Stimulated activated CD8-positive, alpha-beta memory T cell treated with anti-CD3 and anti-CD28 coated beads, Interleukin-2, amount 100 ng/mL, for 48 hours (primary cell): ENCODE measurements at places on chromosomes 3 and 15.

- DNase-seq: no peak
Observed at GRCh38 chr3:3560591-3561311, 238.5 kb upstream of the LRRN1 start.

DNA sequence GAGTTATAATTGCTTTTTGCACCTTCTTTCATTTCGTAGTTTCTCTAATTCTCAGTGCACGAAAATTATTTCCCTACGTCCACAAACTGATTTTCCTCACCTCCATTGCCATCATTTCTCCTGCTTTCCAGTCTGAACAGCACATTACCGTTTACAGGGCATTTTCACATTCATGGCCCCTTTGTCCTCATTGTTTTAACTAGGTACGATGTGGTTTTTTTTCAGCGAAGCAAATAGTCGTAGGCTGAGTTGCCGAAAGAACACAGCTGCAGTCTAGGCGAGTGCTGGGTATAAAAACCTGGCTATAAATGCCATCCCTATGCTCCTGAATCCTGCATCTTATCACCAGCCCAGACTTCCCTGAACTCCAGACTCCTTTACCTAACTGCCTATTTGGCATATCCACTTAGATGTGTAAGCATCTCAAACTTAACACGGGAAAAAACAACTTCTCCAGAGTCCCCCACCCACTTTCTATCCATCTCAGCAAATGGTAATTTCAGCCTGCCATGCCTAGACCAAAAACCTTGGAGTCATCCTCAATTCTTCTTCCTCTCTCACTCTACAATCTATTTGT lies 691 bp upstream of the FSIP1 start:
- no peak for DNase-seq

DNA sequence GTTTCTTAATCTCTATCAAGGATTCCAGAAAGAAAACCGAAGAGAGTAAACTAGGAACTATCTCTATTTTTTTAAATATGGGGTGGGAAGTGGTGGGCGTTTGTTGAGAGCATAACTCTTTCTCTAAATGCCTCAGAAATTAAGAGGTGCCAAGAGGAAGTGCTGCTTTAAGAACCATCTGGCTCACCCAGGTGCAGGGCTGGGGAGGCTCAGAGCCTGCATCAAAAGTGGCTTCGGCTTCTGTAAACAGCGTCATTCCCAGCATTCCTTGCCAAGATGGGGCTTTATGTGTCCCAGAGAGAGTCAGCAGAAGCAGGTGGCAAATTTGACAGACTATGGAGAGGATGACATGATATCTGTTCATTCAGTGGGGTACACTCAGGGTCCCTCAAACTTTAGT lies 123.3 kb upstream of the BFSP2 start:
- no peak for DNase-seq

- no peak for DNase-seq
Observed at GRCh38 chr3:147424581-147425387, 15.6 kb downstream of the ZIC1 start.

DNA sequence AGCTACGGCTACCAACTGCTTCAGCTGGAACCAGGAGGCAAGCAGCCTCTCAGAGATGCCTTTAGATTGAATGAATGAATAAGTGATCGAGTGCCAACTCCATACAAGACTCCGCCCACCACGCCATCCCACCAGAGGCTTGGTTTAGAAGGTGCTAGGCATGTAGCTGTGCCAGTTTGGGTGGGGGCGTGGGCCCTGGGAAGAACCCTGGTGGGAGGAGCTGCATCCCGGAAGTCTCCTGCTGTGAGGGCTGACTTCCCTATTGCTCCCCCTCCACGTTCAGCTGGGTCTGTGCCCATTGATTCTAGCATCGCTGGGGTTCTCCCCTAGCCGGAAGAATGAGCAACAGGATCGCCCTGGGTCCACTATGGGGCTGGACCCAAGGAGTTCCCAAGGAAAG lies 20.9 kb downstream of the LINGO1 start:
- no peak for DNase-seq

DNA sequence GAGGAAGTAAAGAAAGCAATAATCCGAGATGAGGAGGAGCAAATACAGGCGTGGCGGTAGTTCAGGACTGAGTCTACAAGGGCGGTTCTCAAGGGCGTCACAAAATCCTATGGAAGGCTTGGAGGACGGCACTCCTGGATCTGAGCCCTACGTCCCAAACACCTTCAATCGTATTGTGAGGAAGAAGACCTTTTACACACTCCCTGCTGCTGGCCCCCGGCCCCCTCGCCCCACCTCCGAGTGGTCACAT lies 747 bp downstream of the PLD1 start:
- DNase-seq: no peak

GRCh38 chr3:55683666-55684270 lies 196.7 kb upstream of the WNT5A start:
- no peak for DNase-seq
